Caki2 (cell line): ENCODE measurements at places on chromosomes 1 and 21.

DNA sequence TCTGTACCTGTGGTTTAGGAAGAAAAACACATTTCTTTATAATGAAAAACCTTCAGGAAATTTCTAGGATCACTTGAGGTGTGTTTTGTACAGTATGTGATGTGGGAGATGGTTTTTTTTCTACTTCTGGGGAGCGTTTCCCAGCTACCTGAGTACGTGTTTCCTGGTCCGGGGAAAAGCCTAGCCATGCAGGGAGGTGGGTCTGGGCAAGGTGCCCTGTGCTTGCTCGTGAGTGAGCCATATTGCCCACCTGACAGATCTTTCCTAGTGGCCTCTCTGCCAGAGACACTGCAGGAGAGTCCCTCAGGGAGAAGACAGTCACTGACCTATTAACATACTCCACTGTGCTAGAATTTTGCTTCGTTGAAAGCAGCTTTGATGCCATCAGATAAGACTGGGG is 41.3 kb downstream of the TRPM2 start:
- DNase-seq: no peak

DNA sequence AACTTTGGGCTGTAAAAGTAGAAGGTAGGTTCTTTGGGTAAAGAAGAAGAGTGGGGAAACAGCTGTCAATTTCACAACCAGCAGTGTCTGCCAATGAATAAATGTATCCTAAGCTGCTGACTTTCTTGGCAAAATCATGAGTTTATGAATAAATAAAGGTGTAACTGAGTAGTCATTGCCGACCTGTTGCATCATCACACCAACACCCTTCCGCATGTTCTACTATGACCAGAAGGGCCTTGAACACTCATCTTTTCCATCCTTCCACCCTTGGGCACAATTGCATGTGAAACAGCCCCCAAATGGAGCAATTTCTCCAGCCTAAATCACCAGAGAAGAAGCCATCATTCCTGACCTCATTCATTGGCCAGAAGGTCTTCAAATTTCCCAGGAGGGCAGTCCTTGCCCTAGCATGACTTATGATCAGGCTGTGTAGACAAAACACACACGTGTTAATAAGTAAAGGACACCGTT is 31.2 kb upstream of the QSOX1 start:
- no peak for DNase-seq

DNA sequence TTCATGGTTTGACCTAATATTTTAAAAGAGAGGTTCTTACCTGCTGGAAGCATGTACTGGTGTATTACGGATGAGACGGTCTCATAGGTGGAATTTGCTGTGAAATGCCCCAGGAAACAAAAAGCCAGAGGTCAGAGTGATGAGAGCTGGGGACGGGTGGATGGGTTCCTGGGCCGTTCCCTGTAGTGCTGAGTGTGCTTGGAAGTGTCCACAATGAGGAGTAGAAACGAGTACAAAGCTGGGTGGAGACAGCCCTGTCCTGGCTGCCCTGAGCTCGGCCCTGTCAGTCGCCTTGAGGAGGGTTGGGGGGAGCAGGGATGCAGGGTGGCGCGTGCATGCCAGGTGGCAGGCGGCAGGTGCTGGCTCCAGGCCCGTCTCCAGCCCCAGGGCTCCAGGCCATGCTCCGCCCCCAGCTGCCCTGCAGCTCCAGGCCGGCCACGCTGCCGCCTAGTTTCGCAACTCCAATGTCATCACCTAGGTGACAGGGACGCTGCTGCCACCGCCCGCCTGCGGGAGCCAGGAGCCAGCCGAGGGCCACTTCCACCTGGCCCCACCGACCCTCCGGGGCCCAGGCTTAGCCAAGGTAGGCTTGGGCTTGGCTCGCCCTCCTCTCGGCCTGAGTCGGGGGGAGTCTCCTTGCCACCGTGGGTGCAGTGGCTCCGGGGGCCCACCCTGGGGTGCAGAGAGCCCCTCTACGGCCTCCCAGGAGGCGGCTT is 16.4 kb downstream of the TP73 start:
- peak; percentile 78 for DNase-seq

GRCh38 chr1:210738256-210738655 is 395.7 kb downstream of the KCNH1 start:
- DNase-seq: no peak
